ENCODE measurements at places on chromosomes 7 and 10.

DNA sequence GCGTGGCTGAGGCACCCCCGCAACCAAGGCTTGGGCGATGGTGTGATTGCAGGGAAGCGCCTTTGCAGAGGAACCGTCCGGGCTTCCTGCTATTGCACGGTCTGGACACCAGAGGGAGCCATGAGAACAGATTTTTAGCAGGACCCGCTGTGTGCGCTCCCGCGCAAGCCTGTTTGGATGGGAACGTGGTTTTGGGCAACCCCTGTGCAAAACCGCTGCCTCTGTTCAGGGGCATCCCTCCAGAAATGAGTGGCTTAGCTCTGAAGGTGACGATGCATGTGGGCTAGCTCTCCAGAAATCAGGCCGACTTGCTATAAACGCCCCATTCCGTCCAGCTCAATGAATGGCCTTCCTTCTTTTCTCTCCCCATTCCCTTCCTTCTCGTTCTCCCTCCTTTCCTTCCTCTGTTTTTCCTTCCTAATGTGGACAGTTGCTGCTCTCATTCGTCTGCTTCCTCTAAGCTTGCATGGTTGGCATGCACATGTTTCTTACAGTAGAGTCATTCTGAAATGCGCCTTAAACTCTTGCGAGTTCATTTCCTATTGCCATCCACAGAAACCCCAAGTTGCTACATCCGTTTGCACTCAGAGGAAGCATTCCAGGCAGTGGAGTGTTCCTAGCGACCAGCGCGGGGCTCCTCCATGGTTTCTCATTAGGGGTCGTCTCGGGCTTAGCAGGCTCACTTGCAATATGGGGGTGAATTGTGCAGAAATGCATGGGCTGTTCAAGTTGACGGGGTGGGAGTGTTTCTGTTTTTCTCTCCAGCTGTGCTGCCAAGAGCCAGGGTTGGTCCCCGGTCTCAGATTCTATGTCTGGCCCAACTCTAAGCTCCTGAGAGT lies 302.5 kb upstream of the GALNT17 start:
- peak; percentile 77 for DNase-seq

DNA sequence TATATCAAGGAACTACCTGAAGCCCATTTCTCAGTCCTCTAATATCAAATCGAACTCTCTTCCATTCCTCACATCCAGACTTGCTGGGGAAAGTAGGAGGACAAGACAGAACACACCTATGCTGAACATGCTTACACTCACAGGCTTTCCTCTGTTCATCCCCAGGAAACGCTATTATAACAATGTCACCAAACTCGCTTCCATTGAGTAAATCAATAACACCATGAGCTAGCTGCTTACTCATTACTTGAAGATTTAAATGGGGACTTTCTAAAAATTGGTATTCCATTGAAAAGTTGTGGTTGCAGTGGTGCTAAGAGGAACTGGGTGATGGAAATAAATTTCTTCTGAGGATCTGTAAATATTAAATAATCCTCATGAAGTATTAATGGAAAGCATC lies 88.8 kb downstream of the SLC25A13 start:
- no peak for DNase-seq

DNA sequence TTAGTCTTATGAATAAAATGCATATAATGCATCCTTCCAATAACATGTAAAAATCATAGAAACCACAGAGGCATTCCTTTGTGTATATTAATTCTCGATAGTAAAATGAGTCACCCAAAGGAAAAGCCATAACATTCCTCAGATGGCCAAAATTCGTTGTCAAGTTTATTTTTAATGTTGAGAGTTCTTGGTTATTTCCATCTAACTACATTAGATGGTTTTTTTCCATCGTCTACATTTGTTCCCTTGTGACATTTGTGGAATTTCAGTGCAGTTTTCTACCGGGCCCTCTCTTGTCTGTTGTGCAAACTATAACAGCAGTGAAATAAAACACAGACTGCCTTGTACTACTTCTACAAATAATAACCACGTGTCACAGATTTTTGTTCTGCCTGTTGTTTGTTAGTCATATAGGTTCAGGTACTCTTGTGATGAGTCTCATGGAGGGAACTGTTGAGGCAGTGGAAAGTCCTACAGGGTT lies 54.7 kb upstream of the CCAR1 start:
- no peak for DNase-seq

- no peak for DNase-seq
Measured at GRCh38 chr7:72334066-72334465, 78.1 kb downstream of the CALN1 start.

DNA sequence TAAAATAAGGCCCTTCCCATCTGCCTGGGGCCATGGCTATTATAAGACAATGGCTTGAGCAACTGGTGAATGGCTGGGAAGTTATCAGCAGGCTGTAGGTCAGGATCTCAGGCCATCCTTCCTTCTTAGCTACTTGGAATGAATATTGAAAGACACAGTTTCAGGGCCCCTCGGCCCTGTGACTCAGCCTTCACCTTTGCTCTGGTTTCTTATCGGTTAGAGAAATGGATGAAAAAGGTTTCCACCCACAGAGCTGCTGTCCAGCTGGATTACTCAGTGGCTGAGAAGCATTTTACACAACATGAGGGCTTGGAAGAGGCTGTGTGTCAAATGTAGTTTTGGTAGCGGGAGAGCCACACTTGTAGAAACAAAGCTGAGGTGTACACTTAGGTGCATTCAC lies 9.4 kb downstream of the ACSL5 start:
- DNase-seq, result no peak

- no peak for DNase-seq
Measured at GRCh38 chr7:79236352-79237028, 217.0 kb downstream of the MAGI2 start.

- peak; percentile 76 for DNase-seq
Measured at GRCh38 chr7:11831736-11832495, at the start of gene THSD7A. THSD7A (minus strand) TSS chr7:11832198; CDS start chr7:11831946, 252 bp downstream.

GRCh38 chr10:127926455-127926854 lies 19.6 kb downstream of the PTPRE start:
- DNase-seq, result no peak

- DNase-seq, result peak; percentile 92
Measured at GRCh38 chr7:132577206-132578049, 1.2 kb upstream of the PLXNA4 start.

DNA sequence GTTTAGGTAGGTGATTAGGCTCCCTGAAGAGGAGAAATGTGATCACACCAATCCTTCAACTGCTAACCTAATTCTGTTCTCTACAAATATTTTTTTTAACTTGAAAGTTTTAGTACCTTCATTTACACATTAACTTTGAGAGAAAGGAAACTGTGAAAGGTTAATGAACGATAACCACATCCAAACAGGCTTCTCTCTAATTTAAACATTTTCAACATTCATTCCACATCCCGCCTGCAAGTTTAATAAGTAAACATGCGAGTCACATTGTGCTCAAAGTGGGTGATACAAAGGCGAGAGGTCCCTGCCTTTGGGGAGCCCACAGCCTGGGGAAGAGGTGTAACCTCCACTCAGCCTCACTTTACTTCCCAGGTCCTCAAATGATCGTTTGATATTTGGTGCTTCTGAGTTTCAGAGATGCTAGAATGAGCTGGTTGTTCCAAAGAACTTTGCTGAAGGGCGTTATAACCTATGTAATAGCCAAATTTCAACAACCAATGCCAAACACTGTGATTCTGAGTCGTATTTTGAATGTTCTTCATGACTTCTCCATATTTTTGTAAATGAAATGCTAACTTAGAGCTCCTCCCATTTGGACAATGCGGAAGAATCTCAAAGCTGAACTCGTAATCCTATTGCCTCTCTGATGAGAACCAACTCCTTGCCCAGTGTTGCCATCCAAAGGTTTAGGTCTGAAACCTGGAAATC lies 47.5 kb downstream of the DENND2A start:
- no peak for DNase-seq

DNA sequence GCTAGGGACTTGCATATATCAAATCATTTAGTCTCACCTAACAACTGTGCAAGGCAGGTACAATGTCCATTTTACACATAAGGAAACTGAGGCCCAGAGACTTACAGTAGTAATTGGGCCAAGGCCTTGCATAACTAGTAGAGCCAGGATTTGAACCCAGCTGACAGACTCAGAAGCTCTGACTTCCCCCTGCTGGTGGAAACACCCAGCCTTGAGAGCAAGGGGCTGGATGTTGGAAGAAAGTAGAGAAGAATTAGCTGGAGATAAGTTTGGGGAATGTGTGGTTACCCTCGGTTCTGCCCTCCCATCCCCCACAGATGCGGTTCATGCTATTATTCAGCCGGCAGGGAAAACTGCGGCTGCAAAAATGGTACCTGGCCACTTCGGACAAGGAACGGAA lies 2.0 kb downstream of the AP1S1 start:
- no peak for DNase-seq

- DNase-seq, result peak; percentile 24
Measured at GRCh38 chr10:93826355-93826754, 67.4 kb upstream of the SLC35G1 start.

DNA sequence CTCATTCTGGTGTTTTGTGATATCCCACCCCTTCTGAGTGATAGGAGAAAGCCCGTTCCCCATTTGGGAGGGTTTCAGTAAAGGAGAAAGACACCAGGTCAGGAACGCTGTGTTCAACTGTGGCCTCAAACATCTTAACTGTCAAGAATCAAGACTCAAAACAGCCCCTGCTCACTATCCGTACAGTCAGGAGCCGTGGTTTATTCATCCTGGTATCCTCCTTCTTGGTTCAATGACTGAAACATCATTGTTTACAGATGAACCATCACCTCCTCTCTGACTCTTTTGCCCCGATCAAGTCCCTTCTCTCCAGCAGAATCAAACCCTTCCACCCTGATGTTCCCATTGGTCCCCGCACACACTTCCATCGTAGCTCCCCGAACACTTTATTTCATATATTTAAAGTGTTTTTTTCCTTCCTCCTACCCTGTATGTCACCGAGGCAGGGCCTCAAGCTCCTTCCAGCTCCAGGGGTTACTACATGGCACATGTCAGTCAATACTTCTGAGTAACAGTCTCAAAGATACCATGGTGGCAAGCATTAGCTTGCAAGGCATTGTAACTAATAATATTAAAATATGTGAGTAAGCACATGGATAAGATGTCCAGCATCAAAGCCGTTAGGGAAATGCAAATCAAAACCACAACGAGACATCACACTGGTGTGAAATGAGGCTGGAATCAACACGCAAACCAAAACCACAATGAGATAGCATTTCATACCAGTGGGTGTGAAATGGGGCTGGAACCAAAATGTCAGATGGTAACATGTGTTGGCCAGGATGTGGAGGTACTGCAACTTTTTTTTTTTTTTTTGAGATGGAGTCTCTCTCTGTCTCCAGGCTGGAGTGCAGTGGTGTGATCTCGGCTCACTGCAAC lies 124.7 kb upstream of the C1QL3 start:
- no peak for DNase-seq

DNA sequence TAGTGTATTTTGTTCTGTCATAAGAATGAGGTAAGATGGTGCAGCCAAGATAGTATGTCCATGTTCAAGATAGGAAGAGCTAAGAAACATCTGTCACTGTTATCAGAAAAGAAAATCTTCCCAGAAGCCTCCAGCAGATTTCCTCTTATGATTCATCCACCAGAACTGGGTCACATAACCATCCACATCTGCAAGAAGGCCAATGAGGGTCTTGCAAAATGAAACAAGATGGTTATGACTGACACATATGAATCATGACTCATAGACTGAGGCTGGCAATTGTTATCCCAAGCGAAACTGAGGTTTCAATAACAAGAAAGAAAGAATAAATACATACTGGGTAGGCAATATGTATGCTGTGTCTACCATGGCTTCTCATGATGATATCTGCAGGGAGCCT lies 30.3 kb downstream of the CCNJ start:
- DNase-seq, result no peak

- DNase-seq, result no peak
Measured at GRCh38 chr10:816958-817357, 114.5 kb downstream of the LARP4B start.

DNA sequence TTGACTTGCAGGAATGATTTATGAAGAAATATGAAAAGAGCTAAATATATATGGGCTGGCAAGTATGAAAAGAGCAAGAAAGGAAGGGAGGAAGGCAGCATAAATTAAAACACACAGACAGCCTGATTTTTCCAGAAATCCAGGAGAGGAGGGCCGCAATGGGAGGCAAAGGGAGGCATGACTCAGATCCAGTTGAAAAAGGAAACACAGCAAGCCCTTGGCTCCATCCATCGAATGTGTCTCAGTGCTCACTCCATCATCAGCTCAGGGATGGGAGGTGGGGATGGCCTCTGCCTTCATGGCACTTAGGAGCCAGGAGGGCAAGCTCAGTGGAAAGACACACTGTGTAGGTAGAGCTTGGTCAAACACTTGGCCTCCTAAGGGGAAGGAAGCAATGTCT lies 75.7 kb upstream of the PDZD8 start:
- DNase-seq, result no peak

DNA sequence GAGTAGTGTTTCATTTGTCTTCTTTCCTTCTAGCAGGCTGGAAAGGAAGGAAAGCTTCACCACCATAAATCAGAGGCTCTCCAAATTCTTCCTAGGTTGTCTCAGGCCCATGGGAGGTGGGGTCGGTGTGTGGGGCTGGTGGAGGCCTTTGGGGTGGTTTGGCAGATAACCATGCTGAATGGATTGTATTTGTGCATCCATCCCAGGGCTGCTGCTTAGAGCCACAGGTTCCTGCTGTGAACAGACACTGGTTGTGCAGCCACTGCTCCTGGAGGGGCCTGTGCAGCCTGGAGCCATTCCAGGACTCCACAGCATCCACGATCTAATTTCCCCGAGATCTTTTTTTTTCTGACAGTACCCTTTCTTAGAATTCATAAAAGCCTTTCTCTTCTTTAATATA lies 741.8 kb downstream of the SUGCT start:
- DNase-seq, result no peak

DNA sequence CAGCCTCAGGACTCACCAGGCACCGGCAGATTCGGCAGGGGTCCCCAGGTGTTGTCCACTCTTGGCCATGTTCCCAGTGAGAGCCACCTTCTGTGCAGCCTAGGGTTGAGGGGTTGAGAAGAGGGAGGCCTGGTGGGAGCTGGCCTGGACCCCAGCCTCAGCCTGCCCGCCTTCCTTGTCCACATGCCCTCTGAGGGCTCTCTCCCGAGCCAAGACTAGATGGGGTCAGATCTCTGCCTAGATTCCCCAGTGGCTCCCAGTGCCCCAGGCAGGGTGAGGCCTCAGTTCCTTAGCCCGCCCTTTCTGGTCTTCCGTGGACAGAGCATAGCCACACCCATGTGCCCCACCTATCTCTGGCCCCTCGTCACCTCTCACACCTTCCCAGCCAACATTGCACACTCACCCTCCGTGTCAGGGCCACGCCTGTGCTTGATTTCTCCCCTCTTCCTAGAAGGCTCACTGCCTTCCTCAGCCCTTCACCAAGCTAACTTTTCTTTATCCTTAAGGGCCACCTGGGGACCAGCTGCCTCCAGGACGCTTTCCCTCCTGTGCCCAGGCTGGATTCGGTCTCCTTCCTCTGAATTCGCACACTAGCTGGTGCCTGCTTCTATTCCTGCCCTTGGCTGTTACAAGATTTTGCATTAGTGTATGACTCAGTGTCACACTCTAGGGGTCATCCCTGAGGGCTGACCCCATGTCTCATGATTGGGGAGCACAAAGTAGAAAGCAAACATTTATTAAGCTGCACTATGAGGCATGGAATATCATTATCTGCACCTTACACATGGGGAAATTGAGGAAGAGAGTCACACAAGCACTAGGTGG lies 7.5 kb downstream of the KCP start:
- DNase-seq, result no peak

GRCh38 chr10:126199221-126199998 lies 188.9 kb downstream of the ADAM12 start:
- DNase-seq, result no peak
